ENCODE measurements at places on chromosomes 4 and X.
A peak's percentile ranks its signal among the peaks of the same experiment; 100 is the strongest.

DNA sequence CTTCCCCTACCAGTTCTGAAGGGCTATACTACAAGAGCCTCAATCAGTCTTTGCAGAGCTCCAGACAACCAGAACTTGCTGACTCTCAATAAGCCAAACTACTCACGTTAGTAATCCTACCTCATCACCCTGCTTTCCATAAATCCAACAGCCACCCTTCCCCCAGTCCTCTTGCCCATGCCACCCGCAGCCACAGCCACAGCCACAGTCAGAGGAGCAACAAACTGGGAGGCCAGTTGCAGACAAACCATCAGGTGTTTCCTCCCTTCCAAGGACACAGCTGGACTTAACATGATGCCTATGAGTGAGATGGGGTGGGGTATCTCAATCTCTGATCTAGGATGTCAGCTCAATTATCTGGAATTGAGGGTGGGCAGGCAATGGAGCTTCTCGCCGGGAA is 1.0 kb downstream of the GABRA3 start:
- DNase-seq: no peak

GRCh38 chrX:103911236-103911635 is 51.2 kb upstream of the TMSB15B start:
- DNase-seq: no peak

- DNase-seq: no peak
These were observed 207.5 kb upstream of the FTHL17 start for GRCh38 chrX:31279359-31279758.

DNA sequence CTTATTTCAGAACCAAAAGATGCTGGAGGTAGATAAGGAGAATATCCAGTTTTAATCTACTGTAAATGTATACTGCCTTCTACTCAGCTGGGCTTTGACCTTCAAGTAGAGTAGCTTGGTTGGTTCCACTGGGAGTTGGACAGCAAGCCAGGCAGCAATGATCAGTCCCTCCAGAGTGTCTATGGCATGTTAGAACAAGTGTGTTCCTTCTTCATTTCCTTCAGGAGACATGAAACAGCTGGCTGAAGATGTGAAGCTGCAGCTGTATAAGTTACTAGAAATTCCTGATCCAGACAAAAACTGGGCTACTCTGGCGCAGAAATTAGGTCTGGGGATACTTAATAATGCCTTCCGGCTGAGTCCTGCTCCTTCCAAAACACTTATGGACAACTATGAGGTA is 111.1 kb downstream of the NFKB1 start:
- no peak for DNase-seq

DNA sequence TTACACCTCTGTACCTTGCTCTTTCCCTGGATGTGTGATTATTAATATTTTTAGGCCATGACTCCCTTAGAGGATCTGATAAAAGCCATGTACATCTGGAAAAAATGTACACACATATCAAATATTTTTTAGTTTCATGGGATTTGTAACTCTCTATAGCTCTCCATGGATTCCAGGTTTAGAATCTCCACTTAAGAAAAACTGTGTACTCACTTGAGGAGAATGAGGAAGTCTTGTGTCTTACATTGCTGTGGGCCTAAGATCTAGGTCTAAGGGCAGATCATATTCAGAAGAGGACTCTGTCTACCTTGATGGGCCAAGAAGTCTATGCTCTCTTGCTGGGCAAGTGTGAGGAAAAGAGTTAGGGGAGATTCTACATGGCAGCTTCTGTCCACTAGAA is 98.0 kb downstream of the RRAGB start:
- no peak for DNase-seq

DNA sequence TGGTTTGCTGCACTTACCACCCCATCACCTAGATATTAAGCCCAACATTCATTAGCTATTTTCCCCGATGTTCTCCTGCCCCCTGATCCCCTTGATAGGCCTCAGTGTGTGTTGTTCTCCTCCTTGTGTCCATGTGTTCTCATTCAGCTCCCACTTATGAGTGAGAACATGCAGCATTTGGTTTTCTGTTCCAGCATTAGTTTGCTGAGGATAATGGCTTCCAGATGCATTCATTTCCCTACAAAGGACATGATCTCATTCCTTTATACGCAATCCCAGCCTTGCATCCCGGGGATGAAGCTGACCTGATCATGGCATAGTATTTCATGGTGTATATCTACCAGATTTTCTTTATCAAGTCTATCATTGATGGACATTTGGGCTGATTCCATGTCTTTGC is 99.0 kb upstream of the DCAF12L2 start:
- DNase-seq: no peak

DNA sequence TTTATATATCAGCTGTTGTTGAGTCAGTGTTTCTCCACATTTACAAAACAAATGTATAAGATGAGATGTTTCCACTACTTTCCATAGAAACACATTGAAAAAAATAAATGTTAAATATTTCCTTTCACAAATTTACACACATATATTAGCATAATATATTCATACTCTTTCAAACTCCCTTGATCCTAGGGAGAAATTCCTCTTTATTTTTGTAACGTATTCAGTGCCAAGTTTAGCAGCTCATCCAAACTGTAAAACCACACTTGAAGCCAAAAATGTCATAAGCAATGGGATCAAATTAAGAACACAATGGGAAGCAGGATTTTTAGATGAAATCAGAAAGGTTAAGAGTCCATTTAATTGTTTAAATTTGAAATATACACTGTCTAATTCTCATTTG is 381.1 kb upstream of the MAD2L1 start:
- no peak for DNase-seq

DNA sequence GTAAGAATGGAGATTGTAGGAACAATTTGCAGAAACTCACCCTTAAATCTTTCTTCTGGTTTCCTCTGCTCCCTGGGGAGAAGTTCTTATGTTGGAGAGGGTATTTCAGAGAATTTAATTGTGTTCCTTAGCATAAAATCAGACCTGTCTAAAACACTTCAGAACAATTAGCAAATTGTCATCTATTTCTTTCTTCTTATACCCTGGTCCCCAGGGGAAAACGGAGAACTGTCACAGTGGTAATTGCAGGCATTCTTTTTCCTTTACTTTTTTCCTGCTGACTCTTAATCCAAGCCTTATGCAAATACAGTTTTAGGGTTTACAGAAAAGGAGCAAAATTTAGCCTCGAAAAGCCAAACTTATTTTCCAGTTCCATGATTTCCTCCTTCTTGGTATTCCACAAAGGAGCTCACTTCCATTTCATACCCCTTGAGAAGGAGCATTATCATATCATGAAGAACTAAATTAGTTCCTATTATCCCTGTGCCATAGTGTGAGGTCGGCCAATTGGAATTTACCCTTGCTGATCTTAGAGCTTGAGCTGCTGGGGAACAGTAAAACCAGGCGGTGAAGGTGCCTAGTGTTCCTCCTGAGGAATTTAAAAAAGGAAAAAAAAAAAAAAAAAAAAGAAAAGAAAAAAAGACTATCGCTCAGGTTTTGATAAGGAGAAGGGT is 173.8 kb downstream of the IL15 start:
- no peak for DNase-seq

GRCh38 chrX:128769495-128769894 is 717.3 kb upstream of the ACTRT1 start:
- no peak for DNase-seq

GRCh38 chr4:100093091-100093866 is 97.0 kb downstream of the DDIT4L start:
- DNase-seq: peak; percentile 59

DNA sequence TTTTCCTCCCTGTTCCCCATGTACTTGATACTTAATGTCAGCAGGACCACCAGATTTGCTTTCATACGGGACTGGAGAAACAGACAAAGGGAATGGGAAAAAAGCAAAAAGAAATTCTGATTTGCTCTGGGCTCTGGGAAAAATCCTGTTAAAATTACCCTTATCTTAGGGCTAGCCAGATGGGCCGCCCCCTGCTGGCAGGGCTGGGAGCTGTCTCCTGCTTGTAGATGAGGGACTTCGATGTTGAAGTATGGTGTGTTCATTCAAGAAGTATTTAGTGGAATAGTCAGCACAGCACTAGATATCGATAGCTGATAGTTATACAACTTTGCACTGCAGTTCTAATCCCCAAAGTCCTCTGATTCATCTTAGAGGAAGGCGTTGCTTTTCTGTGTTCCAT is 45.8 kb downstream of the BCORL1 start:
- peak; percentile 63 for DNase-seq

DNA sequence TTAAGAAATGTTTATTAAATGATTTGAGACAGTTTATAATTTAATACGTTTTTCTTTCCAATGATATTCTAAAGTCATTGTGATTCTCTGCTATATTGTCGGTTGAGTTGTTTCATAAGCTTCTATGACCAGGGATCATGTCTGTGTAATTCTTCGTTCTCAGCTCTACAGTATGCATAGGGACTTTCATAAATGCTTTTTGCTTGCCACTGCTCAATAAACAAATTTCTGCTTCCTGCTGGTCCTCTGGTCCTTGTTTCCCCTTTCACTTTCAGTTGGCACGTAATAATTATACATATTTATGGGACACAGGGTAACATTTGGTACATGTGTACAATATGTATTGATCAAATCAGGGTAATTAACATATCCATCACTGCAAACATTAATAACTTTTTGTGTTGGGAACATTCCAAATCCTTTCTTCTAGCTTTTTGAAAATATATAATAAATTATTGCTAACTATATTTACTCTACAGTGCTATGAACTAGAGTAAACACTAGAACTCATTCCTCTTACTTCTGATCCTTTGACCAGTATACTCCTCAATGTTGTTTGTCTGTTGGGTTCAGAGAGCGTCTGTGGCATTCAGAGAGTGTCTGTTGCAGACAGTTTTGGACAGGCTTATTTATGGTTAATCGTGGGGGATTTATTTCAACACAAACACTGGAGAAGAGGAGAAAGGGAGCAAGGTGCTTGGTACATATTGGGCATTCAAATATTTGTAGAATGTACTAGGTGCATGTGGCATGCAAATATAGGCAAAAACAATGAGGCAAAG is 68.3 kb upstream of the SPANXB1 start:
- DNase-seq: no peak

DNA sequence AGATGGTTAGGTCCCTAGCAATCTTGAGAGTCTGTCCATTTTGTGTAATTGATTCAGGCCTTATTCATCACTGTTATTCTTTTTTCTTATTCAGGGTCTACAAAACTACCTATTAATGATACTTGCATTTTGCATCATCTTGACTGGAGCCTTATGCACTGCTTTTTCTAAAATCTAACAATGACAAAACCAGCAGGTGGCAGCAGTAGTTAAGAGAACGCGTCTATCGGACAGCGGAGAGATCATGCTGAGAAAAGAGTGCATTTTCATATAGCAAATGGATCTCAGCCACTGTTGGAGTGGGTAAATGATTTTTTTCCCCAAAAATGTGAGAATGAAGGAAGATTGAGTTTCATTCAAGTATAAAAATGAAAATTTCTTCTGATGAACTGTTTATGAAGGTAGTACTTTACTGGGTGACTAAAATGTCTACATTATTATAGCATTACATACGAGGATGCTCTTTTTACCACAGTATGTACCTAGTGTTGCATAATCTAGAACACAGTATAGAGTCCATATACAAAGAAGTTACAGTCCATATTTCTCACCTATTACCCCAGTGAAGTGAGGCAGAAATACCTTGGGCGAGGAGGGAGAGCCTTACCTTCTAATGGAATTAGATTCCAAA is 43.2 kb downstream of the TMEM144 start:
- DNase-seq: no peak

DNA sequence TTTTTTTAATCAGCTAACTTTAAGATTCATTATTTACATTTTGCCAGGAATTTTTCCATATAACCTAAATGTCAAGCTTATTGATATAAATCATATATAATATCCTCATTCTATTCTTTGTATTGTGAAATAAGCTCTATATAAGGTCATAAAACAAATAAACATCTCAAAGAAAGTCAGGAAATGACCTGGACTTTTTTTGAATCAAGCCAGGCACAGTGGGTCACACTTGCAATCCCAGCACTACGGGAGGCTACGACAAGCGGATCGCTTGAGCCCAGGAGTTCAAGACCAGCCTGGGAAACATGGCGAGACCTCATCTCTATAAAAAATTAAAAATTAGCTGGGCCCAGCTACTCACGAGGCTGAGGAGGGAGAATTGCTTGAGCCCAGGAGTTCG is 88.9 kb downstream of the RBM47 start:
- no peak for DNase-seq

GRCh38 chr4:72531322-72531721 is 37.7 kb downstream of the ADAMTS3 start:
- DNase-seq: no peak

DNA sequence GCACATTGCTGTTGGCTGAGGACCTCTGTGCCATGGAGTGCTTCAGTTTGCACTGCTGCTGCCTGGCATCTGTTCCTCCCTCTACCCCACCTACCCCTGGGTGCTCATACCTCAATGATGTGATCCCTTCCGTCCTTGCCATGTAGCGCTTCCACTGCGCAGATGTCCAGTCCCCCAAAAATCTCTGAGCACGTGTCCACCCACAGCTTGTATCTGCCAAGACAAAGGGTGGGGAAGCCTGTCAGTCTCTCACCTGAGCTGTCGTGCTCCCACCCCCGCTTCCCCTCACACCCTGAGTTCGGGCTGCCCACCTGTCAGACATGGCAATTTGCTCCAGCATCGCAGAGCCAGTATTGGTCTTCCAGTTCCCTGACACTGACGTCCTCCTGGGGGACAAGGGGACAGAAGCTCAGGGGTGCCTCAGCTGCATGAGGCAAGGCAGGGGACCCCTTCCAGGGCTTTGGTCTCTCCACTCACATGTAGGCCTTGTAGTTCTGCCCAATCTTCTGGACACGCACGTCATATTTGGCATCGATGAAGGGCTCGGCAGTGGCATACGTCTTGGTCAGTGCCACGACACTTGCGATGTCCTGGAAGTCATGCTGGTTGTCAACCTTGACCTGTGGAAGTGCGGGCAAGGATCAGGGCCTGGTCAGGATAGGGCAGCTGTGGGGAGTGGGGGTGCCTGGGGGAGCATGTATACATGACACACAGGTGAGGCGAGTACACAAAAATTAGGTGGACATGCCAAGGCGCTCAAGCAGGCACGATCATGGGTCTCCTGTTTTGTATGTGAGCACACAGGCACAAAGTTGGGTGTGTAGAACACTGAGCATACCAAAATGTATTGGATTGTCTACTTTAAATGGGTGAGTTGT is 6.0 kb upstream of the TIMP1 start:
- no peak for DNase-seq

- no peak for DNase-seq
These were observed 43.7 kb downstream of the NLGN4X start for GRCh38 chrX:6184900-6185515.
